Activated T-helper 17 cell treated with anti-CD3 and anti-CD28 coated beads, Interleukin-2, amount 50 U/mL, for 72 hours (primary cell): ENCODE measurements at places on chromosomes 6 and 20.

DNA sequence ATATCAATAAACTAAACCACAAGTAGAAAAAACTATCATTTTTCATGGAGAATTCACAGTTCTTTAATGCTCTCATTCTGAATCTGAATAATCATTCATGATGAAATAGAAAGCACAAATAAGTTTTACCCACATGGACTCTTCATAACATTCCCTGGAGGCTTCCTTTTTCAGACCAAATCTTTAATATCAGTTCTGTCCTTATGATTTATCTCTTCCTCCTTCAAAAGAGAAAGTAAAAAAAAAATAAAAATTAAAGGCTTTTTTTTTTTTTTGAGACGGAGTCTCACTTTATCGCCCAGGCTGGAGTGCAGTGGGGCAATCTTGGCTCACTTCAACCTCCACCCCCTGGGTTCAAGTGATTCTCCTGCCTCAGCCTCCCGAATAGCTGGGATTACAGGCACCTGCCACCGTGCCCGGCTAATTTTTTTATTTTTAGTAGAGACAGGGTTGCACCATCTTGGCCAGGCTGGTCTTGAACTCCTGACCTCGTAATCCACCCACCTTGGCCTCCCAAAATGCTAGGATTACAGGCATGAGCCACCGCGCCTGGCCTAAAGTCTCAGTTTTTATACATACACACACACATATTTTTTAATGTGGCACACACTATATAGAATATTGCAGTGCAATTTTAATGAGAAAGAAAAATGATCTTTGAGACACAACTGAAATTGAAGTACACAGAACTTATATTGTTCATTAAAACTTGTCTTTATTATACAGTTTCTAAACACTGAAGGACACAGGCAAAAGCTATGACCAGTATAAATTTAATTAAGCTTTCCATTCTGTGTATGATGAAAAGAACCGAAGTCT lies 31.9 kb upstream of the ZNF217 start:
- H3K36me3 ChIP-seq, result no peaks in the 10 kb centered on the region
- H3K4me3 ChIP-seq, result no peak overlapping the region
- H3K4me1 ChIP-seq, result peaks cover 9% of the 10 kb centered on the region
- no peaks in the 10 kb centered on the region for H3K27me3 ChIP-seq
- ATAC-seq, result no peak

- no peak for ATAC-seq
- no peaks in the 10 kb centered on the region for H3K27me3 ChIP-seq
- H3K4me3 ChIP-seq, result no peak overlapping the region
- no peaks in the 10 kb centered on the region for H3K36me3 ChIP-seq
- H3K4me1 ChIP-seq, result no peaks in the 10 kb centered on the region
Measured at GRCh38 chr6:49327005-49327404, 136.0 kb downstream of the MMUT start.

GRCh38 chr6:53483423-53484353 lies 61.2 kb downstream of the GCLC start:
- peaks cover 19% of the 10 kb centered on the region for H3K27me3 ChIP-seq
- H3K36me3 ChIP-seq, result no peaks in the 10 kb centered on the region
- H3K4me3 ChIP-seq, result peak overlapping the region; percentile 11
- H3K4me1 ChIP-seq, result peaks cover 18% of the 10 kb centered on the region

GRCh38 chr6:85421181-85421580 lies 28.7 kb upstream of the NT5E start:
- no peak overlapping the region for H3K27ac ChIP-seq
- ATAC-seq, result no peak
- peaks cover 5% of the 10 kb centered on the region for H3K4me1 ChIP-seq
- H3K36me3 ChIP-seq, result no peaks in the 10 kb centered on the region

- H3K4me3 ChIP-seq, result no peak overlapping the region
- no peaks in the 10 kb centered on the region for H3K27me3 ChIP-seq
- H3K4me1 ChIP-seq, result no peaks in the 10 kb centered on the region
- H3K27ac ChIP-seq, result no peak overlapping the region
- H3K36me3 ChIP-seq, result no peaks in the 10 kb centered on the region
- ATAC-seq, result no peak
Measured at GRCh38 chr6:1884313-1884712, 274.6 kb downstream of the FOXC1 start.
